Stimulated activated CD8-positive, alpha-beta memory T cell treated with anti-CD3 and anti-CD28 coated beads, Interleukin-15, amount 100 ng/mL, for 4 hours (primary cell): ENCODE measurements at places on chromosomes 1 and 21.

GRCh38 chr21:37623183-37623582, 256.6 kb downstream of the DYRK1A start:
- DNase-seq, result no peak

GRCh38 chr1:104460880-104461279, 711.2 kb downstream of the AMY1C start:
- DNase-seq, result no peak

DNA sequence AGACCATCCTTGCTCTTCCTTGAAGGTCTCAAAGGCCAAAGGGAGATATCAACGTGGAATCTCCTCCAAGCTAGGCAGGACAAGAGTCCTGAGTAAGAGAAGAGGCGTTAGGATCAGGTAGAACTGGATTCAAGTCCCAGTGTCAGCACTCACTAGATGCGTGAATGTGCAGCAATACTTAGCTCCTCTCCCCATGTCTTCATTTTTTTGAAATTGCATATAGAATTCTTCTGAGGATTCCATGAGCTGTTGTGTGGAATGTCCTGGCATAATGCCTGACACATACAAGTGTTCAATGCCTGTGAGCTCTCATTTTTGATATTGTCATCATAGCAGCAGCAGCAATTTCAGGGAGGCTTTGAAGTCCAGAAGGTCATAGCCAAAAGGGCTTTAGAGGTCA, 333.2 kb downstream of the KCNH1 start:
- DNase-seq, result no peak

GRCh38 chr1:236284291-236284721, 2.5 kb upstream of the ERO1B start:
- no peak for DNase-seq

GRCh38 chr1:26350701-26351589, 3.0 kb downstream of the CRYBG2 start:
- no peak for DNase-seq

DNA sequence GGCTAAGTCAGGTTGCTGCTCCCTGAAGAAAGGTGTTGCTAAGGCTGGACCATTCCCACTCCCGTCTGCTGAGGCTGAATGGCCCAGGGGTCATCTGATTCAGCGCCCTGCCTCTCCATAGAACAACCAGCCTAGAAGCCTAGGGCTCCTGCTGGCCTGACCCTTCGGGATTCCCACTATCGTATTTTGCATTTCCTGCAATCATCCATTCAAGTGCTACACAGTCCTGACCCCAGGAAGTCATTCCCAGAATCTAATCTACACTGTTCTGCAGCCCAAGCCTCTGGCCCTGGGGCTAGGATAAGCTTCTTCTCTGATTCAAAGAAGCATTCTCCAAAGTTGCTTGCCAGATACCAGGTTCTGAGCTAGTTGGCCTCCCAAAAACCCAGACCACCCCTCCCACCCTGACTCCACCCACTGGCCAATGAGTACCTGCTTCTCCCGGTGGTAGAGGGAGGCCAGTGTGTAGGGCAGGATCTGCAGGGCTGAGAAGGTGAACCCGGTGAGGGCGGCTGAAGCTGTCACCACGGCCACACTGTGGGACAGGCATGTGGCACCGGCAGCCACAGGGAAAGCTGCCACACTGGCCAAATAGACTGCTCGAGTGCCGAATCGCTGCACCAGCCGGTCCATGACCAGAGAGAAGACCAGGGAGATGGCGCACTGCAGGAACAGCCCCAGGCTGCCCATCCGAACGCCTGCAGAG, 18.7 kb downstream of the SLC45A3 start:
- no peak for DNase-seq

DNA sequence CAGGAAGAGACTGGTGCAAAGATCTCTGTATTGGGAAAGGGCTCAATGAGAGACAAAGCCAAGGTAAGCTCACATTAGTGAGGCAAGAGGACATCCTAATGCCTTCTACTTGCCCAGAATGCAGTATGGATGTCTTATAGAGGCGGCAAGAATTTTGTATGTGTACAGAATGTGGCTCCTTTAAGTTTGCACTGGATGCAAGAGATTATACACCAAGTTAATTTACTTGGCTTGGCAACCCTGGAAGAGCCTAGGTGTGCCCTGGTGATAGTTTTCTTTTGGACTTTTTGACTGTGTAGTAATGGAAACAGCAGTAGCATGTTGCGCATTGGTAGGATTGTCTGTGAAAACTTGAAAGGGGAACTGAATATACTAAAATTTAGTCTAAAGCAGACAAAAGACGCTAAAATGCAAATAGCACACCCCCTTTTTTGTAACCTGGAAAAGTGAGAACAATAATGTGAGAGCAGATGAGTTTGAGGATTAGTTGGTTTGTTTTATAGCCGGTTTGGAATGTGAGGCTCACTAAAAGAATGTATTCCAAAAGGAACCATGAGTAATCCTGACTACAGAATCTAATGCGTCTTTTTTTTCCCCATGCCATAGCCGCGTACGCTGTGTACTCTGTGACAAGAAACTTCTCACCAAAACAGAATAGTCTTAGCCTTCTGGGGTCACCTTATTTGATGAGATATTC, 18.1 kb downstream of the KHDRBS1 start:
- no peak for DNase-seq

GRCh38 chr1:23759277-23759676, 16.0 kb downstream of the ELOA start:
- DNase-seq, result no peak
